Peyer's patch (tissue), 4 donors: ENCODE measurements at places on chromosomes 7 and 10. TPM values are rescaled to one million over a fixed set of nuclear protein-coding genes. Genes with fewer than 3 reads are reported as not detected.
A peak's percentile ranks its signal among the peaks of the same experiment; 100 is the strongest.

LHFPL3 gene
- not detected for total RNA-seq

- DNase-seq, result no peak
These were observed 31.1 kb downstream of the DAGLB start for GRCh38 chr7:6416516-6417145.

SLC26A4 gene
- not detected for total RNA-seq

DNA sequence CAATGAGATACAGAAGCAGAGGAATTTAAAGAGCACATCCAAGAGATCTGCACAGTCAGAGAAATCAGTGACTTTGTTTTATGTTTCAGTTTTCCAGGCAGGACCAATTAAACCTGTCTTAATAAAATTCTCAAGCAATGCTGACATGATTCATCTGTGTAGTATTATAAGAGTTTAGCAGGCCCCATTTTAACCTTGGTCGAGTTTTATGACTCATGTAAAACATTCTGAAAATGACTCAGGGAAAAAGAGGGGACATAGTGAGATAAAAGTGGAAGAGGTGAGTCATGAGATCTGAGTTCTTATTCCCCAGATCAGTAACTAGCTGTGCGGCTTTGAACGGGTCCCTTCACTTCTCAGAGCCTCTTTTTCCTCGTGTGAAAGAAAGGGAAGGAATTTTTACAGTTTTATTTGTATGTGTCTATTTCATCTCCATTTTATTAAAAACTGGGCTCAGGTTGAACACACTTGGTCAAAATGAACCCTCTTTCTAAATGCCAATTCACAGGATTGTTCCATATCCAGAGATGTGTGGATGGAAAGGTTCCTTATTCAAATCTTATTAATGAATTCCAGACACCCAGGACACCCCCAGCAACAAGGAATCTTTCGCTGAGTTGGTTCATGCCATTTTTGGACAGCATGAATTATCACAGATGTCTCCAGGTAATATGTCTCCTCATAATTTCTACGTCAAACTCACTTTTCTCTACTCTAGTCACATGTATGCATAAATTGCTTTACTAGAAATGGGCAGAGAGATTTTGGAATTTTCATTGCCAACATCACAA lies 143.2 kb downstream of the JAZF1 start:
- DNase-seq, result no peak

AQP1 gene
- total RNA-seq, result 86.5 TPM

DNA sequence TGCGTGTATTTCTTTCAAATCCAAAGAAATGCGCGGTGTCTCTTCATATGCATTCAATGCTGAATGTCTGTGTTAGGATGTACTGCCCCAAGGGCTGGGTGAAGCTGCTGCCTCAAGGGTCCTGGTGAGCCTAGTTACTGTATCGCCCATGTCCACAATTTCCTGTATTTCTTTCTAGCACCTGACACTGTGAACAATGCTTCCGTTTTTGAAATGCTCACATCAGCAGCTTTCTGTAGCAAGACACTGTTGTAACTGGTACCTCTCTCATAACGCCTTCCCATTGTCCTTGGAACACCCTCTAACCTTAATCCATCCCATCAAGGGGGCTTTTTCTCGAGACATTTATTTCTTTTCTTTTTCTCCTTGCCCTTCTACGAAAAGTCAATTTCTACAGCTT lies 25.1 kb downstream of the NRP1 start:
- DNase-seq, result no peak

- no peak for DNase-seq
These were observed 2.1 kb upstream of the LIPM start for GRCh38 chr10:88800152-88801125.

DNA sequence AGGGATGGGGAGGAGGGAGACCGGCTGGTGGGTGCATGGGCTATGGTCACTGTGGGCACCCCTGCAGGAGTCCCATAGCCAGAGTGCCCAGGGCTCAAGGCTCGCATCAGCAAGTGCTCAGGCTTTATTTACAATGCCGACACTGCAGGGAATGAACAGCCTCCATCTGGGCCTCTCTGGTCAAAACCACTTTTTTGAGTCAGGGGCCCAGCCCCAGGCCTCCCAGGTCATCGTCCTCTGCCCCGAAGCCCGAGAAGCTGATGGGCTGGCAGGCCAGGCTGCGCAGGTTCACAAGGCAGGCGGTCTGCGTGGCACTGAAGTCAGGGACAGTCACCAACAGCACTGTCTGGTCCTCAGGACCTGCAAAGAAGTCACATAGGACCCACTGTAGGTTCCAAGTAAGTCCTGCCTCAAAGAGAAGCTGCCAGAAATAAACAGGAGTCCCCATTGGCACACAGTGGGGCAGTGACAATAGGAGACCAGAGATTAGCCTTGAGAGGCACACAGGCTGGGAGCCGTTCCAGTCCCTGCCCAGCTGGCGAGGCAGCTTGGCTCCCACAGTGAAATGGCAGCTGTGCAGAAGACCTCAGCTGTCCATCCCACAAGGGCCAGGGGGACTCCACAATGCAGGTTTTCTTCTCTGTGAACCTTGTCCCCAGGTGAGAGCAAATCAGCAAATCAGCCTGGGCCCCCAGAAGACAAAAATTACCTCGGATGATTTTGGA lies 8.6 kb downstream of the POLD2 start:
- no peak for DNase-seq

DNA sequence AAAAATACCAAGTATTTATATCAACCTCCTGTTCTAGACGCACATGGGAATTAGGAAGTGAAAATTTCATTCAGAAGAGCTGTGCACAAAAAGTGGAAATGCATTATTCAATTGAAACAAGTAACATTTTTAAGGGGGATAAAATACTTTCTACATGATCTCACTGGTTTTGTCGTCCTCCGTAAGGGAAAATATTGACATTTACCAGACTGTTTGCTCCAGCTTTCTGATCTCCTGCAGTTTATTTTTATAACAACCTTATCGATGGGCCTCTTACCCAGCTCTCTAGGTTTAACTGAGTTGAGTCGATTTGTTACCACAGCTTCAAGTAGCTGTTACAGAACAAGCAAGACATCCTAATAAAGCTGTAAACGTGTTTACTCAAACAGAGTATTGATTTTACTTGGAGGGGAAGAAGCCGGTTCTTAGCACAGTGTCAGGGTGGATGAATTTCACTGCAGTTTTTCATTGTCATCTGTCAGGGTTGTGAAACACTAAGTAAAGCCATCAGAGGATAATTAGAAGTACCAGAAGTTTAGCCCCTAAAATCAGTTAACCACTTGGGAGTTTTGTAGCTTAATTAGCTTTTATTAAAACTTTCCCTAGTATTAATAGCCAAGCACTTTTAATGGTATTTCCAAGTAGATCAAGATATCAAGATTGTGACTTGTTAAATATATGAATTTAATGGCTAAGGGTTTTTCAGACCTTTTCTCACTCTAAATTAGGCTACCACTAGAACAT lies 142.6 kb upstream of the KAT6B start:
- no peak for DNase-seq

PDLIM1 gene
- 180 TPM for total RNA-seq

DNA sequence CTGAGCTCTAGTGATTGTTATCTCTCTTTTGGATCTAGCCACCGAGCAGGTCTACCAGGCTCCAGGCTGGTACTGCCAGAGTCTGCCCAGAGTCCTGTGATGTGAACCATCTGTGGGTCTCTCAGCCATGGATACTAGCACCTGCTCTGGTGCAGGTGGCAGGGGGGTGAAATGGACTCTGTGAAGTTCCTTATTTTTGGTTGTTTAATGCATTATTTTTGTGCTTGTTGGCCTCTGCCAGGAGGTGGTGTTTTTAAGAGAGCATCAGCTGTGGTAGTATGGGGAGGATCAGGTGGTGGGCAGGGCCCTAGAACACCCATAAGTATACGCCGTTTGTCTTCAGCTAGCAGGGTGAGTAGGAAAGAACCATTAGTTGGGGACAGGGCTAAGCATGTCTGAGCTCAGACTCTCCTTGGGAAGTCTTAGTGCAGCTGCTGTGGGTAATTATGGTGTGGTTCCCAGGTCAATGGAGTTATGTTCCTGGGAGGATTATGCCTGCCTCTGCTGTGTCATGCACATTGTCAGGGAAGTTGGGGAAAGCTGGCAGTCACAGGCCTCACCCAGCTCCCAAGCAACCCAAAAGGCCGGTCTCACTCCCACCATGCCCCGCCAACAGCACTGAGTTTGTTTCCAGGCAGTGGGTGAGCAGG lies 81.8 kb downstream of the NPSR1 start:
- no peak for DNase-seq

DNA sequence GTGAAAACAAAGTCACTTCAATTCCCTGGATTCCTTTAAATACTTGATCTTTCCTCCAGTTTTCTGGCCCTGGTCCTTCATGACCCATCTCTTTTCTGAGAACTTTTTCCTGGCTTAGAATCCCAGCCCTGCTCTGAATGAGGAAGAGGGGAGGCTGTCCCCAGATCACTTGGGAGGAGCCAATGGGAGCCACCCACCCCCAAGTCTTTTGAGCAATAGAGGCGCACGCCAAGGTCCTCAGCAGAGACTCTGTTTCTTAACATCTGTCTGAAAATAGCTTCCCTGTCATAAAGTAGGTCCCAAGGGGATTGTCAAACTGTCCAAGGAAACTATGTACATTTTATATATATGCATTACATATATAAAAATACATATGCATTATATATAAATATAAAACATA lies 126.8 kb downstream of the ADRA2A start:
- no peak for DNase-seq

OR2A1 gene
- not detected for total RNA-seq

DNA sequence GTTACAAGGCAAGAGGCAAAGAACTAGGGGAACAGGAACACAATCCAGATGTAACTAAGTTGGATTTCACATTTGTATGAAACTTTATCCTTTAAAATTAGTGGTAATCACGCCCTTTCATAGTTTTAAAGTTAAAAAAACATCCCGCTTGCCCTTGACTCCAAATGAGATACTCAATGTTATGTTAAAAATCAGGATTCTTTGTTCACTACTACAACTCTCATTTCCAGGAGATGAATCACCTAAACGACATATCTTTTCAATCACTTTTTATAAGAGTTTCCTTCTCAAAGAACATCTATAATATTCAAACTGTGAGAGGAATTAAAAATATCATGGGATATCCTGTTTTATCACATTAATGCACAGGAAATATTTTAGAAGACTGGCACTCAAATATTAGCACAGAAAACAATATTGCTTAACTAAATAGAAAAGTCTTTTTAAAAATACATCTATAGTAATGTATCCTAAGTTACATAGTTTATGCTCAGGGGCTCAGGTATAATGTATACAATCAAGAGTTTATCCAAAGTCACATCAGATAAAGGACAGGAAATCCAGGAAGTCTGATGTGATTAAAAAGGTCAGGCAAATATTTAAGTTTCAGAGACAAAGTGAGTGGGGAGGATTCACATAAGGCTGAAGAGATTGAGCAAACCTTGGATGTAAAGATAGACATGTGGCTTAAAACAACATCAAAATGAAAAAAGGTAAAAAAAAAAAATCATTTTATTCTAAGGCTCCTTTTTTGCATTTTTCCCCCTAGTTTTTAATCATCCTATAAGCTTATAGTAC lies 41.9 kb downstream of the CADPS2 start:
- DNase-seq, result no peak

DNA sequence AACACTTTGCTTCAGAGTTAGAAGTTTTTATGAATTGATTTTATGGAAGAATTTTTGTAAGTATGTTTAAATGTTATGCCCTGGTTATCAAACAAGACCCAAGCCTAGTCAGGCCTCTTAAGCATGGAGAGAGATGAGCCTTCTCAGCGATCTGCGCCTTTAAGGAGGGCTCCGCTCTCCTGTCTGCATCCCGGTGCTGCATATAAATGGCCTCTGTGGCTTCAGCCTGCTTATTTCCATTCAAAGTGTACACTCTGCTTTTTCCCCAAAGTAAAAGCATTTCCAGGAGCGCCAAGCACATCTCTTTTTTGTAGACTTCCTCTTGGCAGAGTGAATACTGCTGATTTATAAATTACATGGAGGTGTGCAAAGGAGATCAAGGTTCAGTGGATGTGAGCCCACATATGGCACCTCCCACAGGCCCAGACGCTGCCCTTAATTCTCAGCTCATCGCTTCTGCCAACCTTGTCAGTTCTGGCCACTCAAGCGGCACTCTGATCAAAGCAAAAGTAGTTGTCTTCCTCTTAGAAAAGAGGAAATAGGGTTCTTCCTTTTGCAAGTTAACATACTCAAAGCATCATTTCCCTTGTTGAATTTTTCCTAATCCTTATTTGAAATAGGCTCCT lies 70.0 kb upstream of the SFMBT2 start:
- peak; percentile 77 for DNase-seq

PPP1R17 gene
- total RNA-seq, result not detected

- no peak for DNase-seq
These were observed 604 bp upstream of the CYP3A43 start for GRCh38 chr7:99827040-99827778.

GRCh38 chr7:4606797-4607196 lies 75.3 kb upstream of the FOXK1 start:
- no peak for DNase-seq

GNGT1 gene
- not detected for total RNA-seq

DNA sequence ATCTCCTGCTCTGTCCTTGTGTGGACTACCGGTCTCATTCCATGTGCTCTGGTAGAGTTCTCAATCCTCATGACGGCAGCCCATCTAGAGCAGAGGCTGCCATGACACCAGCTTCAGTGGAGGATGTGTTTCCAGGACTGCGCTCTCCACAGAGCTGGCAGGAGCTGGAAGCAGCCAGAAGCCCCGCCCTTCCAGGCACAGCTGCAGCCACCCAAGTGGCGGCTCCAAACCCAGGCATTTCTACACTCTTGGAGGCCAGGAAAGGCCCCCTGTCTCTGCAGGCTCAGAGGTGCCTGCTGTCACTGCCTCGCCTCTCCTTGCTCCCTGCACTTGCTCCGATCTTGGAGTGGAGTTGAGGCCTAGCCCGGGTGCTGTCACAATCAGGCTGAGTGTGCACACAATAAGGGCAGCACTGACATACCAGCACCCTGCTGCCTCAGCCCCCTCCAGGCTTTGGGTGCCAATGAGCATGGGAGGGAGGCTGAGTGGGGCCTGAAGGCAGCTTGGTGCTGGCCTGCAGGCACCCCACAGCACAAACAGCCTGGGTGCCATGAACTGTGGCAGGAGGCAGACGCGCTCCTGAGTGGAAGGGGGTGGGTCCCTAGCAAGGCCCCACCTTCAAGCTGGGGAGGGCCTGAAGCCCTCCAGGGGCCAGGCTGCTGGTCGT lies 122.1 kb downstream of the LRRN3 start:
- DNase-seq, result no peak

OR6B1 gene
- not detected for total RNA-seq

DNA sequence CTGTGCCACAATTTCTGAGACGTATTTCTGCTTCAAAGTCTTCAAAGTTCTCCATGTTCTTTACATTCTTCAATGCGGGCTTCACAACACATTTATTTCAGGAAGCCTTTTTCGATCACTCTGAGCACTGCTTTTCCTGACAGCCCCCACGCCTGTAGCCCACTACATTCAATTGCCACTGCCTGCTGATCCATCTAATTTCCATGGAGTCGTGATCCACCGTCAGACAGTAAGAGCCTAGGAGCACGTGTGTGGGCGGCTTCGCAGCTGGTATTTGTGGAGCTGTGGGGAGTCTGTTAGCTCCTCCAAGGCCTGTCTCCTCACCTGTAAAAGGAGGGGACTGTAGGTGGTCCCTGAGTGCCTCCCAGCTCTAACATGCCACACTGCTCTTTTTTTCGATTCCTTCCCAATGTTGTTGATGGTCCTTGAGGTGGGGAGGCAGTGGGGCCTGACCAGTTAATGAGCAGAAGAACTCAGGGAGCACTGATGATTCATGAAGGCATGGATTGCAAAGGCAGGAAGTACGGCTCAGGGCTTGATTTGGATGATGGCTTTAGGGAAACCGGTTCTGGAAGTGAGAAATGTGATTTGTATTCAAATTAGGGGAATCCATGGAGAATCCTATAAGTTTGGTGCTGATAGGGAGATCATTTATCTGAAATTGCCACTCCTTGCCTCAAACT lies 401.1 kb upstream of the PODXL start:
- DNase-seq, result no peak

GRCh38 chr7:105015390-105015965 lies 1.5 kb downstream of the KMT2E start:
- DNase-seq, result no peak
